ENCODE measurements at places on chromosomes 3 and 15.

DNA sequence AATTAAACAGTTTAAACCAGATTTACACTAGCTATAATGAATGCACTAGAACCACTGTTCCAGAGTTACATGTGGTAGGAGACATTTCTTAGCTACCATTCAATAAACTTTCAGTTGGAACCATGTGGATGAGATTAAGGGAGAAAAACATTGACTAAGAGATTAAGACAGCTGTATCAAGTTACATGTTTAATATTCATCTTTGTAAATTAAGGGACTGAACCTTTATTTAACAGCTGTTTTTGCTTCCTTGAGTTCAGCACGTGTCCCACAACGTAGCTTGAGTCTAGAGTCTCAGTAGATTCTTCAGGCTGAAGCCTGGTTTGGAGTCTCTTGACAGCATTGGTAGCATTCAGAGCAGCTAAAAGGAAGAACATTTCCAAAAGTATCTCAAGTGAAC is 27.2 kb upstream of the CFAP44 start:
- no peak for DNase-seq

DNA sequence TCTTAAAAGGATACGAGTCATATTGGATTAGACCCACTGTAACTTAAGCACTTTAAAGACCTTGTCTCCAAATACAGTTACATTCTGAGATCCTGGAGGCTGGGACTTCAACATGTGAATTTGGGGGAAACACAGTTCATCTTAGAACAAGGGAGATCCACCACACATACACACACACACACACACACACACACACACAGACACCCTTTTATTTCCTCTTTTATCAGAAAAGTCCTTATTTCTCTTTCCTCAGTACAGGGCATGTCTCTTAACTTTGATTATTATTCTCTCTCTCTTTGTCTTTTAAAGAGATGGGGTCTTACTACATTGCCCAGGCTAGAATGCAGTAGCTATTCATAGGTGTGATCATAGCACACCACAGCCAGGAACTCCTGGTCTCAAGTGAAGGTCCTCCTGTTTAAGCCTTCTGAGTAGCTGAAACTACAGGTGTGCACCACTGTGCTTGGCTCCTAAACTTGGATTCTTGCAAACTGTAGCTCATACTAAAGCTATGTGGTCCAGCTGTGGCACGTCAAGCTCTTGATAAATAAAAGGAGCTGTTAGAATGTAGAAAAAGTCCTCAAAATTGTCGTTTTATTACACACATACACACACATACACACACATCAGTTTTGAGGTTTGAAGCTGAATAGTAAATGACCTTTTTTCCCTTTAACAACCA is 7.4 kb downstream of the GOLM2 start:
- no peak for DNase-seq

DNA sequence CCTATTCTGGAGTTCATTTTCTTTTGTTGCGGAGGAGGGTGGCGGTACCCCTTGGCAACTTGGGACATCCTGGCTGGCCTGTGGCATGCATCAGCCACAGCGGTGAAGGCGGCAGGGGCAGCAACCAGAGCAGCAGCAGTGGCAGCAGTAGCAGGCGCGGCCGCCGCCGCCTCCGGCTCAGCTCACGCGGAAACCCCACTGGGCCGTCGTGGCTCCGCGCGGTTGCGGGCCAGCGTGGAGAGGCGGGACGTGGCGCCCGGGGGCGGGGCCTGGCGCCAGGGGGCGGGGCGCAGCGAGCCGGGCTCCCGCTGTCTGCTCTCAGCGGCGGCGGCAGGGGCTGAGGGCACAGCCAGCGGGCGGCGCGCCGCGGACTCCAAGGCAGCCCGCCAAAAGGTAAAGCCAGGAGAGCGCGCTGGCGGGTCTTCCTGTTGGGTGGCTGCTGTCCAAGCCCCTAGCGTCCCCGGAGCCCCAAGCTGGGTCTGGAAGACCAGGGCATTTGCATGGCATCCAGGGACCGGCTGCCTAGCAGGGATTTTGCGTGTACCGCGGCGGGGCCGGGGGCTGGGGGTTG is 334.4 kb upstream of the THRB start:
- DNase-seq: peak; percentile 53

DNA sequence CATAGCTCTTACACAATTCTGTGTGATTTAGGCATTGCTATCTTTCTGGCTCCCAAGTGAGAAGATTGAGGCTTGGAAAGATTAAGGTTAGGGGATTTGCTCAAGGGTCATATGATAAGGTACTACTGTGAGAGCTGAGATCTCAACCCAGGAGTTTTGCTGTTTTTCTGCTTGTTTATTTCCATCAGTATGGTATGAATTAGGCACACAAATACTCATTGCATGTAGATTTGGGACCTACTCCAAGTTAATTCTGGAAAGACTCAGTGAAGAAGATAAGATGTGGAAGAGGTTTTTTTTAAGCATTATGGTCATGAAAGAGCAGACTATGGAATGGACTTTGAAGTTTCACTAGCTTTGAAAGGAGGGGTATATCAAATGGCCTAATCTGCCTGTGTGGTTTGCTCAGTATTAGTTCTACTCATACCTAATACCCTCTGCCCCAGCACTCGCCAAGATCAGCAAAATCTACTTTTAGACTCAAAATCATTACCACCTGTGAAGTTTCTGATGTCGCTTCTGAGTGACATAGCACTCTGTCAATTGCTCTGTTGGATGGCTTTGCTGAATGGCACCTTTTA is 12.5 kb downstream of the MBNL1 start:
- DNase-seq: no peak

GRCh38 chr3:4570840-4571621 is 77.9 kb downstream of the ITPR1 start:
- DNase-seq: no peak

DNA sequence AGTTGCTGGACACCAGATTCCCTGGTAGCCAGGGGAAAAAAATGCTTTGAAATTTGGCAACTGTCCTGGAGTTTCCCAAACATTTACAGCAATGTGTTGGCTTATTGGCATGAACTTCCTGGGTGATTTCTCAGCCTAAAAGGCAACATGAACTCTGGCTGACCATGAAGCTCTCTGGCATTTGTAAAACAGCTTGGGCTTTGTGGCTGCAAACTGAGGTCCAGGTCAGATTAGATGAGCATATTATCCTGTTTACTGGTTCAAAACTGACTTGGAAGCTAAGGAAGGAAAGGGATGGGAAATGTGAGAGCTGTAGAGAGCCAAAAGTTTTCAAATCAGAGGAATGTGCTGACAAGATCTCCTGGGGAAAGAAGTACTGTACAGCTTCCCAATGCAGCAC is 139.0 kb downstream of the P3H2 start:
- DNase-seq: no peak

GRCh38 chr3:140931016-140931454 is 10.6 kb upstream of the SLC25A36 start:
- DNase-seq: no peak

DNA sequence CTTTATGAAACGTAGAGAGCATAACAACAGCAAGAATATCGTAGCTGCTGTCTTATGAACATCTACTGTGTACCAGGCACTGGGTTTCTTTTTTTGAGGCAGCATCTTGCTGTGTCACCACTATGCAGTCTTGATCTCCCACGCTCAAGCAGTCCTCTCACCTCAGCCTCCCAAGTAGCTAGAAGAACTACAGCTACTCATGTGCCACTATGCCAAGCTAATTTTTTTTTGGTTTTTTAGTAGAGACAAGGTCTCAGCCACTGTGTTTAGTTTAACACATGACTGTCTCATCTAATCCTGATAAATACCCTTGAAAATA is 129.9 kb downstream of the VGLL4 start:
- no peak for DNase-seq
